ENCODE measurements at places on chromosomes 2 and 18.
A peak's percentile ranks its signal among the peaks of the same experiment; 100 is the strongest.

- no peak for DNase-seq
Observed at GRCh38 chr2:72276356-72276755, 128.7 kb upstream of the CYP26B1 start.

GRCh38 chr2:156379071-156379470 lies 46.5 kb upstream of the NR4A2 start:
- no peak for DNase-seq

DNA sequence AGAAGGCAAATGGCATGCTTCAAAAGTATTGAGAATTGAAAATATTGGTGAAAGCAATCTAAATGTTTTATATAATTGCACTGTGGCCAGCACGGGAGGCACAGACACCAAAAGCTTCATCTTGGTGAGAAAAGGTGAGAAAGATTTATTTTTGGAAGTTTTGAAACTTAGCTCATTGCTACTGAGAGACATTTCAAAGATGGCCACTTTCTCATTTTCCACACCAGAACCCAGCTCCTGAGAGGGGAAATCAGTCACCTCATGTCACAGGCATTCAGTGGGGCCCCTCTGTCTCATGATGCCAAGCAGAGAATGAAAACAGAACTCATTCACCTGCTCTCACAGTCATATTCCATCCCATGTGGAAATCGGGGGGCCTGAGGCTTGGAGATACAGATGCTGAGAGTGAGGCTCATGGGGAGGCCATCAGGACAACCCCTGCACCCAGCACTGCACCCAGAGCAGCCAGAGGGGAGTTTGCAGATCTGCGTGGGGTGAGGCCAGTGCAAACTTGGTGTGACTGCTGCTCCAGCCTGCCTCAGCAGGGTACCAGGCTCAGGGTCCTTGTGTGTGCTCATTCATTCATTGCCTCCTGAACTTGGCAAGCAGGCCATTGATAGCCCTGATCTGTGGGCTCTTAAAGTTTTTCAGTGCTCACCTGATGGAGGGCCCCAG lies 31.4 kb downstream of the IL18R1 start:
- DNase-seq: no peak

GRCh38 chr2:888211-888801 lies 62.3 kb upstream of the SNTG2 start:
- DNase-seq: no peak

- DNase-seq: no peak
Observed at GRCh38 chr2:26268213-26268612, 23.5 kb downstream of the HADHB start.

GRCh38 chr2:191965733-191966132 lies 118.8 kb upstream of the CAVIN2 start:
- no peak for DNase-seq

DNA sequence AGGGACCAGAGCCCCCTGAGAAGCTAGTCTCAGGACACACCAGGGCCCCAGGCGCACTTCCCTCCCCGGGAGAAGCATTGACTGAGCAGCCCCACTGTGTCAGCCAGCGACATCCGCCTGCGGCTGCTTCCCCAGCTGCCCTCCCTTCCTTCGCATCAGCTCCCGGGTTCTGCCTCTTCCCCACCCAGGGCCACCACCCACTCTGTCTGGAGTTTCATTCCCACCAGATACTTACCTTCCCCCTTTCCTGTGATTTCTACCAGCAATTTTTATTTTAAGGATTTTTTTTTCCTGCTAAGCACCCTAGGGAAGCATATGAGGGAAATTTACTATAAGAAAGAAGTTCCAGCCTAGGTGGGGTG lies 99.2 kb downstream of the SMAD7 start:
- DNase-seq: no peak

DNA sequence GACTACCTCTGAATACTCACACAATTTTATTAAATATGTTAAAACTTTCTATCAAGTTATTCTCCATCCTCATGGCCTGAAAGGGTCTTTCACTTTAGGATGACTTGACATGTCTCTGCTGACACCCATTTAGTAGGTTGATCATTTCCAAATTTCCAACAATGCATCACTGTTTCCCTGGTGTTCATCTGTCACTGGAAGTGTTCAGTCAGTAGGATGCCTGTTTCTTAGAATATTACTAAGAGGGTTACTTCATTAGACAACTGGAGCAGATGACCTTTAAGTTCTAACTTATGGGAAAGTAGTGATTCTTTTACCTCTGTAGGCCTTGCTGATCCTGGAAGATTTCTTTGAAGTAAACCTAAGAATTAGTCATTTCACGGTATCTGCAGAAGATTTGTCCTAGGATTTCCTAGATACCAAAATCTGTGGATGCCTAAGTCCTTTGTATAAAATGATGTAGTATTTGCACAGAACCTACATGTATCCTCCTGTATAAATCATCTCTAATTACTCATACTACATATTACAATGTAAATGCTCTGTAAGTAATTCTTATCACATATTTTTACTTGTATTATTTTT lies 77.7 kb downstream of the MAP3K20 start:
- no peak for DNase-seq

DNA sequence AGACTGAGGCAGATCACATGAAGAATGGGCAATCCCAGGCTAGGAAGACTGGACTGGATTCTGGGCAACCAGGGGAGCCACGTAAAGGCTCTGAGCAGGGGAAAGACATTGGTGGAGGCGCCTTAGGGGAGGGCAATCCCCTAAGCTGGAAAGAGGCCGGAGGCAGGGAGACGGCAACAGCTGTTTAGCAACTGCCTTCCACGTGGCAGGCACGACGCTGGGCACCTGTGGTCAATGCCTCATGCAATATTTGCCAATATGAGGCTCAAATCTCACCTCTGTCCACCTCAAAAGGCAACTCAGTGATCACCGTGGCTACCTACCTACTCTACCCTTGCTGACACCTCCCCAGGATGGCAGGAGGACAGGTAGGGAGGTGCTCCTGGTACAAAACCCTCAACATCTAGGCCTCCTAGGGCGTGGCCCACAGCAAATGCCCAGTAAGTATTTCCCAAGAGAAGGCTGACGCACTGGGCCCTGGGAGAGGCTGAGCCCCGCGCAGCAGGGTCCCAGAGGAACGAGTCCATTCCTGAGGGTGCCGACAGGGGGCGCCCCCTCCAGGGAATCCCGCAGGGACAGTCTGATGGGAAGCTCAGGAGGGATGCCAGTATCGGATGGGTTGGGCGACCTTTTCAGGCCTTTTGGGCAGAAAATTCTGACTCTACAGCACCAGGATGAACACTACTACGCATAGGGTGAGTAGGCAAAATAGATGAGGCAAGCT lies 8.9 kb downstream of the BOLA3 start:
- no peak for DNase-seq

DNA sequence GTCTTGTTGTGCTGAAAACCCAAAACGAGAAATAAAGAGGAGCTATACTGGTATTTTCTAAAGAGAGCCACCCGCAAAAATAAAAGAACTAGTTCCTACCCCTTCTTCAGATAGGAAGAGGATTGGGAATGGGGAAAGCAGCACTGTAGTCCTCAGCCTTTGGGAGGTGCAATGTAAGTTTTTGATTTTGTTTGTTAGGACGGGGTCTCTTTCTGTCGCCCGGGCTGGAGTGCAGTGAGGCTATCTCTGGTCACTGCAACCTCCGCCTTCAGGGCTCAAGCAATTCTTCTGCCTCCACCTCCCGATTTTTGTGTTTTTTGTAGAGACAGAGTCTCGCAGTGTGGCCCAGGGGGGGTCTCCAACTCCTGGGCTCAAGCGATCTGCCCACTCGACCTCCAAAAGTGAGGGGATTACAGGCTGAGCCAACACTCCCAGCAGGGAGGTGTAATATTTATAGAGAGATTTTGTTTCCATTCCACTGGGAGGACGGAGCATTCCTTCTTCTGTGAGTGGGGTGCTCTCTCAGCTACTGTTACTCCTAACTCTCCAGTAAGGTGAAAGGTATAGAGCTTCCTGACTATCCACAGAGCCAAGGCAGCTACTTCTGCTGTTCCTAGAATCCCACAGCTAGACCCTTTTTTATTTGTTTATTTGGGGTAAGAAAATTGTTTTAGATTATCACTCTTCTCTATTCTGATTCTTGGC lies 13.1 kb upstream of the GULP1 start:
- no peak for DNase-seq

DNA sequence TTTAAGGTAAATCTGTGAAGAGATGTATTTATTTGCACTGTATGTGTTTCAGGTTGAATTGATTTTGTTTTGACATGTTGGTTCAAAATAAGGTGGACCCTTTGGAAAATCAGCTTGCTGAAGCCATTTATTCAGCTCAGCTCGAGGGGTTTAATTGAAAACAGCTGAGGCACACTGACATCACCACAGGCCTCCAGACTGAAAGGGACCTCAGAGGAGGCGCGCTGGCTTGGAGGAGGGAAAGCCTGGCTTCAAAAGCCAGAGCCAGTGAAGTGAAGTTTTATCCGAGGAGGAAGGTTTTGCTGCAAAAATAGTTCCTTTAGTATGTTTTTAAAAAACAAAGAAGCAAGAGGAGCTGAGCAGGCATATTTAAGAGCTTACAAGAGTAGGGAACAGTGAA lies 26.9 kb upstream of the DNMT3A start:
- no peak for DNase-seq

DNA sequence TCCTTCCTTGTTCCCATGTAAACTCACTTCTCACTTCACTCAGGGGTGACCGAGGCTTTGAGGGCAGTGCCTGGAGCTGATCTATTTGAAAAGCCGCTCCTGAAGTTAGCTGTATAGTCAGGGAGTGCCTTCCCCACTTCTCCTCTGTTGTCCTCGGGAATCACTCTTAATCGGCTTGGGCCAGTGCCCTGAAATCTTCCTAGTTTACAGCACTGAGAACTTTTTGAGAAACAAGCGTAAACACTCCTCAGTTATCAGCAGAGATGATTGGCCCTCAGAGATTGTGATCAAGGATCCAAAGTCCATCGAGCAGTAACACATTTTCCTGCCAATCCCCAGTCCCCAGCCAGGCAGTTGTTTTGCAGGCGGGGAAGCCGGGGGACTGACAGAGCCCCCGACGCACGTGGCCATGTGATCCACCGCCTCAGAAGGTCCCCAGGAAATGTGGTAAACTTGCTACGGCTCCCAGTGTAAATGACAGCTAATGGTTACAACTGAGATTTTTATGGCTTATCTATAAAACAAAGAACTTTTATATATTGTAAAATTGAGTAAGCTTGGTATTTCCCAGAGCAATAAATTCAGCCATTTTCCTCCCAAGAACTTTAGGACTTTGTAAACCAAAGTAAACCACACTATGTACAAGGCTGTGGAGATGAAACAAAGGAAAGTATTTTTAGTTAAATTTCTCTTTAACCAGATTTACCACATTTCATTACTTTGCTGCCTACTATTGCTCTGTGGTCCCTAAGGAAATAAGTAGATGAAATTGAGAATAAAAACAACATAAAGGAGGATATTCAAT lies 53.5 kb downstream of the C18orf63 start:
- no peak for DNase-seq

- no peak for DNase-seq
Observed at GRCh38 chr18:23270986-23271680, 135.8 kb downstream of the CABLES1 start.

DNA sequence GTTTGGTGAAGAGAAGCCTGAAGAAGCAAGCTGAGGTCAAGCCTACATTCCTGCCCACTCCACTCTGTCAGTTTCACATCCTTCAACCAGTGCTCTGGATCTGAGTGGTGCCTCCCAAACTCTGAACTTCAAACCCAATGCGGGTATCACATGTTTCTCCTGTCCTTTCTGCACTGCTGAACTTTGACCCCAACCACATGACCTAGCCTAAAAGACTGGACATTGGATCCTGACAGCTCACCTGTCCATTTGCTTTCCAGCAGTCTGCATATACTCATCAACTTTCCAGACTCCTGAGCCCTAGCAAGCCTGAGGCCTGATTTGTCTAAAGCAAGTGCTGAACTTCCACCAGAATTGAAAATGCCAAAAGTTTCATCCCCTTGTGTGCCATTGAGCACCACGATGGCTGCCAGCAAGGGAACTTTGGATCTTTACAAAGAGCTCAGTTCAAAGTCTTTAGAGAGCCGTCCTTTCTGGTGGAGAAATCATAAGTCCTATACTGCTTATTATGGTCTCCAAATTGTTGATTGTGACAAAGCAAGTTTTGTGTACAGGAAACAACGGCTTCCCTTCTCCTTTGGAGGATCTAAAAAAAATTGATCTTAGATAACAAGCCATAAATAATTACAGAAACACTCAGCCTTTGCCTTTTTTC lies 37.6 kb upstream of the ITGA6 start:
- no peak for DNase-seq

DNA sequence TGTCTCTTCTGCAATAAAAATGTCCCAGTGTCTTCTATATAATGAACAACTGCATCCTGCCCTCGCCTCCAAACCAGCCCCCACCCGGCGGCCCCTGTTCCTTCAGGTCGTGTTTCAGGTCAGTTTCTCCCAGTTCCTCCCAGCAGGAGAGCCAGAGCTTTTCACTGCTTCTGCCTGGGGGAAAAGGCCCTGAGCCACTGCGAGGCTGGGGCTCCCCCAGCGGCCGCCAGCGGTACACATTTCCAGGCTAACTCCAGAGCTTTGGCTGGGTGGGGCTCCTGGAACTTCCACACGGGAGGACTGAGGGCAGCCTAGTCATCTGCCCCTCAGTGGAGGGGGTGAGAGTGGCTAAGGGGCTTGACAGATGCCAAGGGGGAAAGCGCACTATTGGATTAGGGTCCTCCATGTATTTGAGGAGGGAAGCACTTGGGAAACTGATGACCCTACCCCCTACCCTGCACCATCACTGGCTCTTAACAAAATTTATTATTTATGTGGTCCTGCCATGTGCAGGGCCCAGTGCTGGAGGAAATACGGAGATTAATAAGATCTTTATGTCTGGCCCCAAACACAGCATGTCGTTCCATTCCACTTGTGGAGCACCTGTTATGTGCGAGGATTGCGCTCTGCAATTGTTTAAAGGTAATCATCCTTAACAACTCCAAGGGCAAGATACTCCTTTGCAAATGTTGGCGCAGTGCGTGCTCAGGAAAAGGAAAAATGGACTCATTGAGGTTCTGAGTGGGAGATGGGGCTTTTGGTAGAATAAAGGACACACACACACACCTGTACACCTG lies 17.3 kb upstream of the CYS1 start:
- peak; percentile 52 for DNase-seq

DNA sequence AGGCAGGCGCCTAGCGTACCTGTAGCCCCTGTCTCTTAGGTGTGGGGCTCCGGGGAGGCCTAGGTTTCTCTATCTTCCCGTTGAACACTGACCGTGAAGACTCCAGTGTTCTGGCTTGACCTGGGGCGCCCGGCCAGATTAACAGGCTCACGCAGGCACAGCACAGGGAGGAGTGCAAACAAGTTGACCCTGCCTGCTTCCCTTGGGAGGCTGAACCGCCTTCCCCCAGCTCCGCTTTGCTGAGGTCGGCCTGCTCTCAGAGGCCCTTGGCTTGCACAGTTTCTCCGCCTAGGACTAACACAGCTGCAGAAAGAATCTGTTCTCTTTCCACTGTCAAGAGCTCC lies 567 bp downstream of the PCYOX1 start:
- no peak for DNase-seq

GRCh38 chr2:220002699-220003098 lies 375.3 kb downstream of the SLC4A3 start:
- no peak for DNase-seq

- no peak for DNase-seq
Observed at GRCh38 chr18:10946058-10946457, 203.3 kb downstream of the PIEZO2 start.

DNA sequence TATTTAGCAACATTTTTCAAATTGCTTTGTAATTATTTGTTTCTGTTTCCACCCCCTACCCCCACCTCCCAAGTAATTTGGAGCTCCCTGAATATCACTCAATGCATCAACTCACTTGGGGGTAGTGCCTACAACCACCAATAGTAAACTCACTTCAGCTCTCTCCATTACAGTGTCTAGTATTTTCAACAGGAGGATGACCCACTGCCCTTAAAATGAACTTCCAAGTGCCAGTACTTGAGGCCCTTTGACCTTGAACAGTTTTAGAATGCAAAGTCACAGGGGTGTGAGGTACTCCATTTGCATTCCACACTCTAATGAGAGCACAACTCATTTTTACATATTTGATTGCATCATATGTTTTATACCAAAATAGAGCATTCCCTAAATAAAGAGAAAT lies 523.0 kb downstream of the ERBB4 start:
- DNase-seq: no peak

Measured in foreskin keratinocyte (primary cell).